ENCODE measurements at places on chromosomes 5 and 9.
A peak's percentile ranks its signal among the peaks of the same experiment; 100 is the strongest.

GRCh38 chr5:132267931-132268768, 10.7 kb downstream of the PDLIM4 start:
- DNase-seq, result peak; percentile 84

DNA sequence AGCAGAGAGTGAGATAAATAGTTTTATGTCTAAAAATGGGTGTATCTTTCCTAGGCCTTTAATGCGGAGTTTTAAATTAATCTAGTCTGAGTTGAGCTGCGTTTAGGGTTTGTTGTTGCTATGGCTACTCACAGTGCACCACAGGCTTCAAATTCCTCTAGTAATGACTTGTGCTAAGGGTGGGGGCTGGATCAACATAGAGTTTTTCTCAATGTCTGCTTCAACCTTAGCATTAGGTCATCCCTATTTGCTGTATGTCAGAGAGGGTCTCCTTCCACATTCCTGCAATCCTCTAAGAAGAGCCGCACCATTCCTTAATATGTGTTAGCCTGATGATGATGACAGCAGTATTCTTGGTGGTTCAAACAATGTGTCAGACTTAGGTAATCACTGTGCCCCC, 465.6 kb upstream of the KIF2A start:
- no peak for DNase-seq

- no peak for DNase-seq
Observed at GRCh38 chr5:102049517-102049916, 246.6 kb downstream of the SLCO4C1 start.

DNA sequence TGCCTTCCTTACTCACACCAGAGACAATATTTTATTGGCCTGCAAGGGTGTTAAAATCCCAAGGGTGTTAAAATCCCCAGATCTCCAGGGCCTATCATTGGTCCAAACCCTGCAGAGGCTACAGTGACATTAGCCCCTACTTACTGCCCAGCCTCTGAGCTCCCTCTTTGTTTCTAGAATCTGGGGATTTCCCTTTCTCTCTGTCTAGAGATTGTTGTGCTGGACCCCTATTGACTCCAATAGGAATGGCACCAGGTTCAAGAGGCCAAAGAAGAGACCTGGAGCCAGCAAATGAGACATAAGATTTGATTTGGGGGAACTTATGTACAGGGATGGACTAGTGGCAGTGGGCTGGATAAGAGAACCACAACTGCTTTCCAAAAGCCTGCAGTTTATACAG, 53.3 kb upstream of the ZBED3 start:
- DNase-seq, result no peak

DNA sequence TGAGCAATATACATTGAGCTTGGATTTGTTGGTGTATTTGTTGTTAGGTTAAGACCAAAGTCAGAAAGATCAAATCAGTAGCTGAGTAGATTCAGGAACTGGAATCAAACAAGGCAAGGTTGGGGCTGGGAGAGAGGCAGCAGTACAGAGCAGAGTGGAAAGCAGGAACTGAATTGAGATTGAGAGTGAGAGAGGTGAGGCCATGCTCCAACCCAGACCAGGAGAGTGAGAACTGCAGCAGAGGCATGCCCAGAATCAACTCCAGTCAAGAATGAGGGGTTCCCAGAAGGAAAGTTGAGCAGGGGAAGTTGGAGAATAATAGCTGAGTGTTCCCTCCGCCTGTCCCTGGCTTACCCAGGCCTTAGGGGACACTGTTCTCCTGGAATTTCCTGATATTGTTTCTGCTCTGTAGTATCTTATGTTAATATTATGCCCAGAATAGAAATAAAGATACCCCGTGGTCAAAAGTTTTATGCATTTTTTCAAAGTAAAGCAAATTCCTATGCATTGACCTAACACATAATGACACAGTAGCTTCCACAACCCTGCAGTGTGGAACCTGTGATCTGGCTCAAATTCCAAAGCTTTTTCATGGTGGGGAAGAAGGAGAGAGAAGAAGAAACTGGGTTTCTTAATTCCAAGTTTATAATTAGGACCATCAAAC, 82.7 kb downstream of the SV2C start:
- no peak for DNase-seq

DNA sequence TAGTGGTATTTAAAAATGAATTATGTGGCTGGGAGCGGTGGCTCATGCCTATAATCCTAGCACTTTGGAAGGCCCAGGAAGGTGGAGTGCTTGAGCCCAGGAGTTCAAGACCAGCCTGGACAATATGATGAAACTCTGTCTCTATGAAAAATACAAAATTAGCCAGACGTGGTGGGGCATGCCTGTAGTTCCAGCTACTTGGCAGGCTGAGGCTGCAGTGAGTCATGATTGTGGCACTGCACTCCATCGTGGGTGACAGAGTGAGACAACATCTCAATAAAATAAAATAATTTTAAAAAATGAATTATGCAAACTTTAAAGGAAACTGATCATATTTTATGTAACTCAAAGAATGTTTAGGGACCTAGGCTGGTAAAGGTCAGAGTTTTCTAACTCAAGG, 310.8 kb upstream of the DMRT1 start:
- peak; percentile 68 for DNase-seq

DNA sequence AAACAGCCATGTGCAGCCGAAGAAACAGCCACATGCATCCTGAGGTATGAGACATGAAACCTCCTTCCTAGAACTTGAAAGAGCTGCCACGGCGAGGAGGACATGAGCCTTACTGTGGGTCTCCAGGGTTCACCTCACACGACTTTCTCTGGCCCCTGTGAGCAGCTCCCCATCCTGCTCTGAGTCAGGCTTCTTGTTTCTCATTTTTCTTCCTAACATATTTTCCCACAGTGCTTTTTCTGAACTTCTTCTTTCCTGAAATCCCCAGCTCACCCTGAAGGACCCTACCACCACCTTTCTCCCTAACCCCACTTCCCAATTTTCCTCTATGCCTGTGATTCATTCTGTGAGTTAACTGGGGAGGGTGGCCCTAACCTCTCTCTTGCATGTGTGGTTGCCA, 33.7 kb upstream of the ADRB2 start:
- no peak for DNase-seq

DNA sequence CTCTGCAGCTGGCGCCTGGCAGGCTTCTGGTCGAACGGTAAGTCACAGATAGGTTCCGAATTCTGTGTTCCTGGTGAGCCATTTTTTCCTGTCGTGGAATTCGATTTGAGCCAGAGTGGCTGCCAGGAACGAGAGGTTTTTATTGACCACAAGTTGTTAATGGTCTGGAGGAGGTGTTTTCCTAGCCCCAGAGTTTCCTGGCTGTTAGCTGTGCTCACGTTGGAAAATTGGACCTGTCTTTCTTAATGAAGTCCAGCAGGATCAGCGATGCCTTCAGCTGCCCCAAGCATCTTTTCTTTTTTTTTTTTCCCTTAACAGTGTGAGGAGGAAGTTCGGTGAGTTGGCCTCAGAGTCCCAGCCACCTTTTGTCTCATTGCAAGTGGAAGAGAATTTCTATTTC, 62.9 kb downstream of the COL5A1 start:
- no peak for DNase-seq

DNA sequence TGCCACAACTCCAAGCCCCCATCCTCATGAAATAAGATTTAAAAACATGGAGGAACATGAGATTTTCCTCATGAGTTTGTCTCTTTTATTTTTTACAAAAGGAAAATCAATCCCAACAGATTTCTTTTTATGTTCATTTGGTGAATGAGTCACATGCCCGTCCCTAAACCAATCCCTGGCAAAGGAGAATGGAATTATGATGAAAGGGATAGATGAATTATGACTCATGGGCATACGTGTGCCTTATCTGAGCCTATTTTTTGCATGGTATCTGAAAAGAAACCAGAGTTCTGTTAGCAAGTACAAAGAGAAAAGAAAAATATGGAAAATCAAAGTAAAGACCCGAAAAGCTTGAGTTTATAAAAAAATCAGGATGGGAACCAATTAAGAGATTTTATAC, 267.5 kb upstream of the TMEM161B start:
- no peak for DNase-seq

GRCh38 chr9:124291801-124292396, 34.1 kb downstream of the NEK6 start:
- no peak for DNase-seq

GRCh38 chr5:56501781-56502557, 268.8 kb upstream of the ANKRD55 start:
- no peak for DNase-seq

GRCh38 chr9:130689572-130689936, 4.0 kb upstream of the EXOSC2 start:
- no peak for DNase-seq

- DNase-seq, result no peak
Observed at GRCh38 chr5:171315386-171315891, 6.4 kb downstream of the TLX3 start.

DNA sequence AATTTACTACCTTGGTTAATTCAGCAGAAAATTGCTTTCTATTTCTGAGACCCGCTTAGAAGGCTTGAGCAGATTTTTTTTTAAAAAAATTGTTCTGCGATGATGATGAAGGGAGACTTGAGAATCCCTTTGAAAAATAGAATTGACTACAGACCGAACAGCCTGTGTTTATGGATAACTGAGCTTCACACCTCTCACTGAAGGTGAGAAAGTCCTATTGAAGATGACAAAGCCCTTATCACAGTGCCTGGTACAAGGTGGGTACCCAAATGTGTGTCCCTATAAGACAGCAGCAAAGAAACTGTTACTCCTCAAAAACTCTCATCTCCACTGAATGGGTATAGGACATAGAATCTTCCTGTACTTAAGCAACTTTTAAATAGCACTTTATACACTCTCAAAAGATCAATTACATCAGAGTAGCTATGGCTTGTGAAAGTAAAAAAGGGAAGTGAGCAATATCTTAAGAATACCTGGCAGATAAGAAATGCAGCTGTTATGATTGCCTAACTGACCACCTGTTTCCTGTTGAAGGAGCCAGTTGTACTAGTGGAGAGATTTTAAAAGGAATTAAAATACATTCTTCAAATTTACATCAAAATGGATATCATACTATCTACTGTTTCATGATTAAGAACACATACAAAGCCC, 419.7 kb downstream of the CHSY3 start:
- no peak for DNase-seq

DNA sequence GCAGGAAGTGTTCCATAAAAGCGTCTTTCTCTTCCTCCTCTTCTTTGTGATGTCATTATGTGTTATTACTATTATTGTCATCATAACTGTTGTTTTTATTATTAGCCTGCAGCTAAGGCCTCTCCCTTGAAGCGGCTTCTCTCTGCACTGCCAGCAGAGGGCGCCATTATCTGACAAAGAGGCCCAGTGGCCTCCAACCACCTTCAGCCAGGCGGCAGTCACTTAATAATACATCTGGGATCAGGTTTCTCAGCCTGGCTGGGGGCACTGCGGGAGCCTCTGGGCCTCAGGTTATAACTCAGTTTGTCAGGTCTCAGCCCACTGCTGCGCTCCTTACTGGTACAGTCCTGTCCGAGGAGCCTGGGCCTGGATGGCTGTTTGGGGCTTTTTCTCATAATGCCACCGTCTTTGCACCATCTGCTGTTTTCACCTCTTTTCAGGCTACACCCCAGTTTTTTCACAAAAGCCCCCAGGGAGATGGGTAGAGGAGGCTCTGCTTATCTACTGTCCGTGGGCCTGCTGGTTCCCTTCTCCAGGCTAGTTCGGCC, 281.9 kb downstream of the NSG2 start:
- DNase-seq, result no peak

GRCh38 chr5:58937031-58937681, 354.3 kb downstream of the RAB3C start:
- DNase-seq, result no peak

GRCh38 chr9:99365233-99365980, 143.3 kb downstream of the SEC61B start:
- no peak for DNase-seq

GRCh38 chr5:115490596-115490995, 54.0 kb downstream of the FEM1C start:
- no peak for DNase-seq

DNA sequence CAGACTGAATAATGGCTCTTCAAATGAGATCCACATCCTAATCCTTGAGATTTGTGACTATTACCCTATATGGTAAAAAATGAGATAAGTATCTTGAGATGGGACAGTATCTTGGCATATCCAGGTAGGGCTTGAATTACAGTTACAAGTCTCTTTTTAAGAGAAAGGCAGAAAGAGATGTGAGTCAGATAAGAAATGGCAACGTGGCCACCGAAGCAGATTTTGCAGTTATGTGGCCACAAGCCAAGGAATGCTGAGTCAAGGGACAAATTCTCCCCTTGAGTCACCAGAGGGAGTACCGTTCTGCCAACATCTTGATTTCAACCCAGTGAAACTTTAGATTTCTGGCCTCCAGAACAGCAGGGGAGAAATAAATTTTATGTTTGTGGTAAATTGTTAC, 1983.0 kb upstream of the C9orf72 start:
- DNase-seq, result no peak

DNA sequence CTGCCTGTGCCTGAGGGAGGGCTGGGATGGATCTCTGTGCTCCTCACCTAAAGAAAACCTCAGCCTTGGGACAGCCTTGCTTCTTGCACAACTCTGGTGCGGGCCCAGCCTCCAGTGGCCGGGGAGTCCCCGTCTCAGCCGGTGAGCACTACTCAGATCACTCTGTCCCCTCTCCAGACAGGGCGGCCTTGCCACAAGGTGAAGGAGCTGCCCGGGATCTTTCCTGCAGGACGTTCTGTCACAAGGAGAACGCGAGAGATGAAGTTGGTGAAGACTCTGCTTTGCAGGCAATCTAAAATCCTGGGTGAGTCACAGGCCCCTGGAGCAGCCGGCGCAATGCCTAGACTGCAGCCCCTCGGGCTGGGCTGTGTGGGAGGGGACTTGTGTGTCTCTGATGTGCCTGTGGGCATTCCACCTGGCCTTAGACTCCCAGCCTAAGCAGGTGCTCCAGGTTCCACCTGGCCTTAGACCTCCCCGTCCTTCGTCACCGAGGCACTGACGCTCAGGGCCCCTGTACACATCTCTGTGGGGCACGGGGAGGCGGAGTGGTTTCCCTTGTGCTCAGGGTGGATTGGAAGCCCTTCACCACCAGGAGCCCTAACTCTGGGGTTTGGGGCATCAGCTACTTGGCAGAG, 15.2 kb upstream of the IRX4 start:
- no peak for DNase-seq

DNA sequence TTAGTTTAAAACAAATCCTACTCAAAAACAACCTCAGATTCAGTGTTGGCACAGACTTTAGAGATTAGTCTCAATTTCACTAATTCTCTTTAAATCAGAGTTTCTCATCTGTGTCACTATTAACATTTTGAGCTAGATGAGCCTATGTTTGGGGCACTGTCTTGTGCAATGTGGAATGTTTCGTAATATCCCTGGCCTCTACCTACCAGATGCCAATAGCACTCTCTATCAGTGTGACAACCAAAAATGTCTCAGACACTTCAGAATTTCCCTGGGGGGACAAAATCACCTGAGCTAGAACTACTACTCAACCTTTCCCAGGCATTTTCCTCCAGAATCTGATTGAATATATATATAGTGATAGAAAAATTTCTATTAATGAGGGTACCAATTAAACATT, 465.2 kb upstream of the RGMB start:
- no peak for DNase-seq

- DNase-seq, result no peak
Observed at GRCh38 chr9:78280982-78281668, 15.8 kb upstream of the PSAT1 start.

GRCh38 chr9:24095246-24095645, 269.2 kb upstream of the ELAVL2 start:
- DNase-seq, result no peak

GRCh38 chr5:122701640-122702523, 73.0 kb upstream of the SNX2 start:
- DNase-seq, result no peak

- DNase-seq, result peak; percentile 86
Observed at GRCh38 chr9:121700165-121700831, 48.9 kb downstream of the DAB2IP start.

- DNase-seq, result peak; percentile 67
Observed at GRCh38 chr5:13946111-13946510, 1.6 kb upstream of the DNAH5 start.
